Activated T-cell treated with anti-CD3 and anti-CD28 coated beads, Interleukin-2, amount 50 U/mL, for 48 hours (primary cell): ENCODE measurements at places on chromosomes 4 and X.

DNA sequence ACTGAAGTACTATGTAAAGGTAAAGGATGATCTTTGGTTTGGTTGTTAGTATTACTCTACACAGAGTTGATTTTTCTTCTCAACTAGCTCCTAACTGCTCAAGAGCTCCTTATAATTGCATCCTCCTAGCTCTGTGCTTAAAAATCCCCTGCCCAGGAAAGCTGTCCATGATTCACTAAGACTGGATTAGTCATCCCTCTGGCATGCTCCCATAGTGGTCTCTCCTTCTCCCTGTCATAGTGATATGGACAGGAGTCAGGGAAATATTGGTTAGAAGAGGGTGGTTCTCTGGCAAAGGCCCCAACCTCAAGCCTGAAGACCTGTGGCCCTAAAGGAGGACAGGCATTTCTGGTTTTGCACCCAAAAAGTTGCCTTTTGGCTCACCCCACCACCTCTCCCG, 242.3 kb upstream of the KCNIP4 start:
- no peak for DNase-seq

DNA sequence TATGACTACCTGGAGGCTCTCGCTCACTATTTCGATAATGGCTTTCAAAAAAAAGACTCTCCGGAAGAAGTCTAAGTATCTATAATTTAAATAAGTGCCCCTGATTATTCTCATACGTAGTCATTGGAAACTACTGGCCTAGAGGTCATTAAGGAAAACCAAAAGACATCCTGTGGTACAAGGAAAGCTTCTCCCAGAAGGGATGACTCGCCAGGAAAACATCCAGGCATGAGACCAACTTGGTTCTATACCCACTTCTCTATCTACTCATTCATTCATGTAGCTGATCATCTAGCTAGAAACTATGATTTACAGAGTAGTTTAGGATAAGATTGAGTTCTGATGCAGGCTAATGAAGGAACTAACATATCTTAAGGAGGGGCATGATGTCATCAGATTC, 37.7 kb downstream of the SOX3 start:
- no peak for DNase-seq

DNA sequence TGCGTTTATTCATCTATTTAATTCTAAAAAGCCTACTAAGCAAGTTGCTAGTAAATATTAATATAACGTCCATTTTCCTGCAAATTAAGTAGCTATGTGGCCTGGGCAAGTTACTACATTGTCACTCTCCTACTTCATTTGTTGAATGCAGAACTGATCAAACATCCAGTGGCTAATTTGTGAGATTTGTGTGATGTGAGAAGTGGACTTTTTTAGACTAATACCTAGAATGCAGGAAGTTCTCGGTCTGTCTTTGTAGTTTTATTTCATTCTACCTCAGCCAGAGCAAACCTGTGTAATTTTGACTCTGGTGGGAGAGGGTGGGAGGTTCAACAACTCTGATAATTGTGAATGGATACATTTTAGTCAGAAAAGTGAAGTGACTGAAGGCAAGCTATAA, 840 bp downstream of the GUF1 start:
- no peak for DNase-seq

DNA sequence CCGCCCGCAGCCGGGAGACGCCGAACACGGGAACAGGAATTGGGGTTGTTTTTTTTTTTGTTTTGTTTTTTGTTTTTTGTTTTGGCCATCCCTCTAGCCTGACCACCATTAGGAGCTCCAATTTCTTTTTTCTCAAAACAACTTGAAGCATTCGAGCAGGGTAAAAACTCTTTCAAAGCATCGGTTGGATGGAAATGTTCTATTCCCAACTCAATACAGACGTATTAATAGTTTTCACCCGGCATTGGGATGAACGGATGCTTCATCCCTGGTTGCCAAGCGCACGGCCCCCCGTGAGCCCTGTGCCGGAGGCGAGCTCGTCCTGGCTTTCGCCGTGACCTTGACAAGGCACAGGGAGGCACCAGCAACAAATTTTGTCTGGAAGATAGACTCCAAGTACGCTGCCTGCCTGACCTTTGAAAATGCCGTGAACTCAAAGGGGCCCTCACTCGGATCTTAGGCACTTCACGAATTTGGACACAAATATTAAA, 352 bp upstream of the MAP3K15 start:
- no peak for DNase-seq
